ENCODE measurements at places on chromosomes 1 and 21.

DNA sequence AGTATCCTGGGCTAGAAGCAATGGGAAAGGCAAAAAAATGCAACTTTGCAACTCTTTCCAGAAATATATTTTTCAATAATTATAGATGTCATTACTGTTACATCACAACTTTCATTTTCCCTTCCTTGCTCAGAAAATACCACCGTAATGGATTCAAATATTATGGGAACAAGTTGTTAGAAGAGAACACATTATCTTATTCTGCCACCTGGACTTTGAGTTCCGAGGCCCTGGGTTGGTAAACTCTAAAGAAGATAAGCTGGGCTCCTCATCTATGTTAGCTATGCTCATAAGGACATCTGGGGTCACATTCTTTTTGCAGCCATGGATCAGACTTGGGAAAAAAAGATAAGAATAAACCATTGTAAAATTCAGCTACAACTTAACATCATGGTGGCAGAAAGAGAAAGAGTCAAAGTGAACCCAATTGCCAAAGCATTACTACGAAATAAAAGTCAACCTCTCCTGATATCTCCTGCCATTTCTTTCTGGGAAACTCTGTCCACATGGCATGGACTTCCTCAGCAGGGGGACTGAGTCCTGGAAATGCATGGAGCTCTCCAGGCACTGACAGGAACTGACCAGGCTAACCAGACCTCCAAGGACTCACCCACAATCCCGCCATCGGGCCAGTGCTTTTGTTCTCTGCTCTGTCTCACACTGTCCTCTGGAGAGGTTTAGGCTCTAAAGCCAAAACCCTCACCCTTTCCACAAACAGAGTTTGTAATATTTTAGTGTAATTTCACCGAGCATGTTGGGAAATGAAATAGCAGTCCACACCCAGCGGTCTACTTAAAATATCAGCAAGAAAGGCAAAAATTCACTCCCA, 499.1 kb upstream of the RUNX1 start:
- no peak for DNase-seq
- no peaks in the 10 kb centered on the region for H3K36me3 ChIP-seq
- no peak overlapping the region for H3K4me3 ChIP-seq
- H3K4me1 ChIP-seq: no peaks in the 10 kb centered on the region
- H3K27ac ChIP-seq: no peak overlapping the region

DNA sequence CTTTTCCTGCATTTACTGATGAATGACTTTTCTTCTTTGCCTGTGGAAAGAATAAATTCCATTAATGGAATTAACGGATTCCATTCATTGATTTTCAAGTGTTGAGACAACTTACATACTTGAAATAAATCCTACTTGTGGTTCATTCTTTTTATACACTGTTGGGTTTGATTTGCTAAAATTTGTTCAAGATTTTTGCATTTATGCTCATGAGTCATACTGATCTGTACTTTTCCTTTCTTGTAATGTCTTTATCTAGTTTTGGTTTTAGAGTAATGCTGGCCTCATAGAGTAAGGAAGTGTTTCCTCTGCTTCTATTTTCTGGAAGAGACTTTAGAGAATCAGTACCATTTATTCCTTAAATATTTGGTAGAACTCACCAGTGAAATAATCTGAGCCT, 14.4 kb downstream of the UROD start:
- no peaks in the 10 kb centered on the region for H3K4me1 ChIP-seq
- H3K27ac ChIP-seq: no peak overlapping the region
- H3K4me3 ChIP-seq: no peak overlapping the region
- no peaks in the 10 kb centered on the region for H3K27me3 ChIP-seq

GRCh38 chr1:74513411-74514300, 1.2 kb upstream of the LRRC53 start:
- H3K4me3 ChIP-seq: no peak overlapping the region
- no peak overlapping the region for H3K27ac ChIP-seq
- no peaks in the 10 kb centered on the region for H3K36me3 ChIP-seq
- no peak for DNase-seq
- H3K4me1 ChIP-seq: no peaks in the 10 kb centered on the region

- H3K27ac ChIP-seq: no peak overlapping the region
- DNase-seq: peak; percentile 28
- H3K27me3 ChIP-seq: no peaks in the 10 kb centered on the region
- peaks cover 3% of the 10 kb centered on the region for H3K4me1 ChIP-seq
- no peak overlapping the region for H3K4me3 ChIP-seq
Observed at GRCh38 chr1:197471248-197471985, 203.4 kb downstream of the CRB1 start.
